ENCODE measurements at places on chromosomes 7 and 10.

GRCh38 chr7:157003756-157004520 lies 6.5 kb downstream of the MNX1 start:
- DNase-seq: no peak

DNA sequence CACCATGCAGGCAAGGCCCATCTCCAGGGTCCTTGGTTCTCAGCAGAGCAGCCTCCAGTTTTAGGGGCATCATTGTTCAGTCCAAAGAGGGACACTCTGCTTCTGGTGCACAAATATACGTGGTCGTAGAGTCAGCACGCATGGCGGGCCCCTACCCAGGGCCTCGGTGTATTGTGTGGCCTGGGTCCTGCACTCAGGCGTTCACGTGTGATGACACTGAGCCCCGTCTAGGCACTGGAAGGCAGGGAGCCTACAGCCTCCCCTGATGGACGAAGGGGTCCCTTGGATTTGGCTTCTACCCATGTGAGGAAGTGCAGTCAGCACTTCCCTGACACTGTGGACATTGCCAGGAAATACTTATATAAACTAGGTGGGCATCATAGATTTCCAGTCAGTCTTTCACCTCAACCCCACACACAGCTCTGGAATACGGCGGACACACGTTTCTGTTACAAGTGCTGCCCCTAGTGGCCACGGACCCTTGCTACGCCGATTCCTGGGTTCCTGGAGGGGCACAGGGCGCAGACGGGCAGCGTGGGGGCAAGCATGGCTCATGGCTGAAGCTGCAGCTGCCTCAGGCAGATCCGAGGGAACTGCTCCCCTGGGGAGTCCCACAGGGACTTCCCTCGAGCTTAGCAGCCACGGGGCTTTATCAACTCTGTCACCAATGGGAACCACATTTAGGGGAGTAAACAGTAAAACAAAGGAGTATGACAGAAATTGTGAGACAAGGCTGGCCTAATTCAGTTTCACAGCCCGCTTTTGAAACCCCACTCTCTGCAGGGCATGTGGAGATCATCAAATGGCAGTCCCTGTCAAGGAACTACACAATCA lies 25.4 kb downstream of the AIFM2 start:
- DNase-seq: no peak

DNA sequence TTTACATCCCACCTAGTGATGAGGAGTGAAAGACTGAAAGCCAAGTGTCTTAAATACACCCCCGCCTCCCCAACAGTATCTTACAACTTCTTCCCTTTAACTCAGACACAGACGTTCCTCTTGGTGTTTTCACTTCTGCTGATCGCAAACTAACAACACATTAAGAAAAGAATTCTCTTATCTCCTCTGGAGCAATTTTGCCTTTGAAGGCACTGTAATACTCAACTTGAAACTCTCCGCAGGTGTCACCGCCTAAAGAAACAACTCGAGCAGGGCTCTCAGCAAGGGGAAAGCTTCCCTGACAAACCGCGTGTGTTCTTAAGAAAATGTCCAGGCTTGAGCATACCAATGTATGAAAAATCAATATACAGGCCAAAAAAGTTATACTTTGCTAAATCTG lies 452 bp downstream of the SEMA3C start:
- no peak for DNase-seq

DNA sequence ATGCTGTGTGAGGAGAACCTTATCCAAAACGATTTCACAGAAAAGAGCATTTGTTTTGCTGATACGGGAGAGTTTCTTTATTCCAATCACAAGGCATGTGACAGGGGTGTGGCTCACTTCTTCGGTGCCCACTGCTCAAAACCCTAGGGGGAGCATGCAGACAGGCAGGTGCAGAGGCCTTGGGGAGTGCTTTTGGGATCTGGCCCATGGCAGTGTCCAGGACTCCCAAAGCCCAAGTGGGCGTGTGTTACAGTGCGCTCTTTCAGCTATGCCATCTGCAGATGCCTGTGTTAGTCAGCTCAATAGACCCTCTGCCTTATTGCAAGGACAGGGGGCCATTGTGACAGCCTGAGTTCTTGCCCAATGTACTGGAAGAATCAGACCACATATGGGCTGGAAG lies 94.8 kb downstream of the CSTF2T start:
- DNase-seq: no peak

DNA sequence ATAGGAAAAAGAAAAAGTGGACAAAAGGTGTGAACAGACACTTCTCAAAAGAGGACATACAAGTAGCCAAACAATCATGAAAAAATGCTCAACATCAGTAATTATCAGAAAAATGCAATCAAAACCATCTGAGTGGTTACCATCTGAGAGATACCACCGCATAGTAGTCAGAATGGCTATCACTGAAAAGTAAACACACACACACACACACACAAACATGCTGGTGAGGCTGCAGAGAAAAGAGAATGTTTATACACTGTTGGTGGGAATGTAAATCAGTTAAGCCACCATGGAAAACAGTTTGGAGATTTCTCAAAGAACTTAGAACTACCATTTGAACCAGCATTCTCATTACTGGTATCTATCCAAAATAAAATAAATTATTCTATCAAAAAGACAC lies 145.7 kb downstream of the CYP26A1 start:
- no peak for DNase-seq

DNA sequence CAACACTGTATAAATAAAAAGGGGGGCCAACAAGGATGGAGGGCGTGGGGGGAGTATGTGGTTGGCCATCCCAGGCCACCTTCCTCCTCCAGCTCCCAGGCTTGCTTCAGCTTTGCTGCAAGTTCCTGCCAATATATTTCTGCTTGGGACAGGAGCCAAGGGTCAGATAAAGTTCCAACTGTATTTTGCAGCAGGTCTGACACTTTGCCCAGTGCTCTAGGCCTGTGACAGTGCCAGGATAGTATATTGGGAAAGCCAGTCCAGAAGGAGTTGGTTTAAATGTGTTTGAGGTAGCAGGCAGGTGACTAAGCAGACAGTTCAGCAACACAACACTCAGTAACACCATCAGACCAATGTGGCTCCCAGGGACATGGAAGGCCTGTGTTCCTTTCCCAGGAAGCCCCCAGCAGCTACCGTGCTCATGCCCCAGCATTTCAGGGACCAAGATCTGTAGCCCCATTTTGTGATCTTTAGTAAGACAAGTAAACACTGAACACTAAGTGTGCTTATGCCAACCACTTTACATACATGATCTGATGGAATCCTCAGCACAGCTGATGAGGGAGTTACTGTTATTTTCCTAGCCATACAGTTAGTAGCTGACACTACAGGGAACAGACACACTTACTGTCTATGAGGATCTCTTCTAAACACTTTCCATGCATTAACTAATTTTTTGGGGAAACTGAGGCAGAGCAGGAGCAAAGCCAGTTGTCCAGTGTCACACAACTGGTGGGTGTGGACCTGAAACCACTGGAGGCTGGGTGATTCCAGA lies 38.9 kb downstream of the DNAJB12 start:
- no peak for DNase-seq

DNA sequence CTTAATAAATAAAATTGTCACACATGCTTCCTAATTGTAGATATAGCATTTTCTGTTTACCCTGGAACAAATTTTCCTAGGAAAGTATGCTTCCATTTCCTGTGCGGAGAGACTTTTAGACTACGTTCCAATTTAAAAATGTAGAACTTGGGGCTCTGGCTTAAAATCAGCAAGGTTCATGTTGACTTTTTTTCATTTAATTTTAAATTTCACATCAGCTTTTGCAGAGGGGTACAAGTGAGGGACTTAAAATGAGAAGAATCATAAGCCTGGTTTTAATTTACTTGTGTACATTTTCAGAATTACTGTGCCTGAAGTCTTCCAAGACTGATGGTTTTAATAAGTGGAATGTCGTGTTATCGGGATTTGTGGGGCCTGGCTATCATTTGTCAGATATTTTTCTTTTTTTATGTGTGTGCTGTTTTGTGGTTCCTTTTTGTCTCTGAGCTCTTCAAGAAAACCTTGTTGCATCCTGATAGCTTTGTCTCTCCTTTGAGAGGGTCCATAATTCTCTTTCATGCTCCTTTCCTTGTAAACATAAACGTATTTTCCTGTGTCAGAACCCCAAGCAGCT lies 8.8 kb upstream of the ATRNL1 start:
- DNase-seq: no peak

DNA sequence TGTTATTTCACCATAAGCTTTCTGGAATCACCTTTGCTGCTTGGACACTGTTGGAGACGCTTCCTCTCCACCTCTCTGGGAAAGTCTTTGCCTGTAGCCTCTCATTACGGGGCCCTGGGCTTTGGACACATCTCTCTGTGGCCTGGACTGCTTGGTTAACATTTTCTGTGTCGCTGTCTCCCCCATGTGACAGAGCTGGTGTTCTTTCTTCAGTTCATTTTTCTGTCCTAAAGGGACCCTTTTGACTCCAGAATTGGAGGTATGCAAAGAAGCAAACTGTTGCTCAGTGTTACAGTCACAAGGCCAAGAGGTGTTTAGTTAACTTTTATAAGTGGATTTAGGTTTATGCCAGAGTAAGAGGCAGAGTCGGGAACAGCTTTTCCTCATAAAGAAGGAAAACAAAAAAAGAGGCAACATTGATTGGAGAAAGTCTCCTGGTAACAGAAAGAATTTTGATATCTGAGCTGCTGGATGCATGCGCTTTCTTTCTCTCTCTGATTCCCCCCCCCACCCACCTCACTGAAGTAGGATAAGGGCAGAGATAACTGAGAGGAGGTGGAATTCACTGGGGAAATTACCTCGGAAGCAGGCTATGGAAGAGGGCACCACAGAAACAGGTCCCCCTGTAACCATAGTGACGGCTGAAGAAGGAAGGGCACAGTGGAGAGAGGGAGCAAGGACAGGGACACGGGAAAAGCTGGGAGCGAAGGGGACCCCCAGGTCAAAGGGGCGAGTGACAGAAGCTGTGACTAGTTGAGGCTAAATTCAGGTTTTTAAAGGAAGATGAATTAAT lies 57.8 kb downstream of the LGI1 start:
- DNase-seq: no peak

DNA sequence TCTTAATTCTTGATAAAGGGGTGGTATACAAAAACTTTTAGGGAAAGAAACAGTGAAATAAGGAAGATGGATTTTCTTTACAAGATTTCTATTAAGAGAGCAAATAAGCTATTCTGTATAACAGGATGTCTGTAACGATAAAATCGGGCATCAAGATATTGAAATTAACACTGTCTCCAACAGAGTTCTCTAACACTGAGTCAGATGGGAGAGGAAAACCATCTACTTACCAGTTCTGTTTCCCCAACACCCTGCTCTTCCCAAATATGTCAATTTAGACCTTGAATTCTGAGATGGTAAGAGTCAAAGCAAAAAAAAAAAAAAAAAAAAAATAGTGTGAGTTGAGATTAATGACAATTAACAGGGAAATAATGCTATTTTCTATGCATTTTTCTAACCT lies 23.0 kb downstream of the SMURF1 start:
- DNase-seq: no peak

GRCh38 chr10:523925-524324 lies 165.5 kb downstream of the DIP2C start:
- no peak for DNase-seq

DNA sequence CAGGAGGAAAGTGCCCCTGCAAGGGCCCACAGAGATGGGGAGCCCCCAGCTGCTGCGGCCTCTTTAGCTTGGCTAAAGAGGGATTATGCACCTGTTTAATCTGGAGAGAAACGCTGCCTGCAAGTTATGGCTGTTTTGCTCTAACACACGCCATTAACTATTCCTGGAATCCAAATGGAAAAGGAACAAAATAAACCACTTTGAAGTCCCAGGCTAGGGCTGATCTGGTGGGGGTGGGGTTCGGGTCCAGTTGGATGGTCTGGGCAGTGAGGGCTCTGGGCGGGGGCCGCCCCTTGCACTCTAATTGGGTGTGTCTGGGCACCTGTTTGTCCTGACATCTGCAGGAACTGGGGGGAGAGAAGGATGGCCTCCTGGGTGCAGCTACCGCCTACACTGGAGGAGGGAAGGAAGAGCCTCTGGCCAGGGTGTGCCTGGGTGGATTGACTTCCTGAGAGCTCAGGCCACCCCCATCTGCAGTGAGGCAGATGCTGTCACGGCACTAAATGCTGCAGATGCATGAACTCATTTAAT lies 300.6 kb downstream of the ZEB1 start:
- no peak for DNase-seq

DNA sequence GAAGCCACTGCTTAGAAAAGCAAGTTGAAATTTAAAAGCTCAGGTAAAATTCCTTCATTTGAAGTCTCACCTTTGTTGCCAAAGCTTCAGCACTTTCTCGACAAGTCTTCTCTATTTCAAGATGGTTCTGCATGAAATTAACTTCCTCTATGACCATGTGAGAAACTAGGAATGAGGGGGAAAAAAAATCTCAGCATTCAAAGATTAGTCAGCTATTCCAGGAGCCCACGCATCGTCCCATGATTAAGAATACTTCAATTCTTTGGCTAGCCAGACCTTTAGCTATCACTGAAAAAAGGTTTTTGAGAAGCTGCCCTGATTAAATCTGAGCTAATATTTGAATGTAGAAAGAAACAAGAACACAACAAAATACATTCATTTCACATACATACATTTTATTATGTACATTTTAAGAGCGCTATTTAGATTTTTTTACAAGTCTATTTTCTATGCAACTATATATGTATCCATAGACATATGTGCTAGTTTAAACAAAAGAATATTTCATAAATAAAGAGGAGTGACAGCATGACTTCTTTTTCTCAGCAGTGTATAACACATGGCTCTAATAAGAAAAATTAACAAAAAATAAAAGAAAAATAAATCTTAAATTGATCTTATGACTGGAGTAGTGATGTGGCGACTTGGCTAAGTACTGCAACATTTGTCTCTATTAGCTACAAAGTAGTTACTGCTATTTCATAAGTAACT lies 44.8 kb downstream of the SHTN1 start:
- no peak for DNase-seq

DNA sequence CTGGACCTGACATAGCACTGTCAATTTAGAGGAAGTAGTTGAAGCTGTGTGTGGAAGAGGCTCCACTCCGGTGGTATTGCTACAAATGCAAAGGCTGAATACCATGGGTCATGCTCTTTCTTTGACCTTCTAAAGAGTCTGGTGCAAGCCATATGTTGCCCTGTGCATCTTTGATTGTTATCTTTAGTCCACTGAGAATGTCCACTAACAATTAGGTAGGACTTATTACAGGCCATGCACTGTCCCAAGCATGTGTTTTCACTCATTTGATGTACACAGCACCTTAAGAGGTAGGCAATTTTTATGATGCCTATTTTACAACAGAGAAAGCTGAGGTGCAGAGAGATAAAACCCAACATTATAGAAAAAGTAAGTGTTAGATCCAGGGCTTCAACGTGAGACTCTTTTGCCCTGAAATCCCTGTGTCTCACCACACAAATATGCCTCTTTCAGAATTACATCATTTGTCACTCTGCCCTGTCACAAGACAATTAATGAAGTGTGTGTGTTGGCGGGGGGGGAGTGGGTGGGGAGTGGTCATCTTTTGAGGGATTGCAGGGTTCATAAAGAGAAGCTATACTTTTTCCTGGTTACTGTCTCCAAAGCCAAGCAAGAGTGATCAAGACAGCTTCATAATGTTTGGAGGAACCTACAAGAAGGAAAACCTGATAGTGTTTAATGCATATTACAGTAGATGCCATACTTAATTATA lies 637.6 kb upstream of the IGFBP3 start:
- no peak for DNase-seq
